NCI-H524 treated with DMSO at 0.1 percent for 48 hours (cell line): ENCODE measurements at places on chromosomes 2 and 18.

- DNase-seq, result no peak
Measured at GRCh38 chr2:156322051-156322685, 10.4 kb downstream of the NR4A2 start.

DNA sequence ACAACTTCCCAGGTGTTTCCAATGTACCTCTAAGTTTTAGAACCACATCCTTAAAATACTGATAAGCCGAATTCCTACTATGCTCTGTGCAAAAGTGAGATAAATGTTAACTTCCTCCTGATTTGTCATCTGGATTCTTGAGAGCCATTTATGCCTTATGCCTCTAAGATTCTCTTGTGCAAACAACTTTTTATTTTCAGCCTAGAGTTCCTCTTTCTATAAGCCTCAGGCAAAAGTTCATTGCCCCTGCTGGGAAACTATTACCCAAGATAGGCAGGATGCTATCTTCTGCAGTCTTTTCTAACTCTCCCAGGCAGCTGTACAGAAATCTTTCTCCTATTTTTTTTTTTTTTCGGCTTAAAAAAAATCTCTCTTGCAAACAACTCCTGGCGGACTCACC, 216.1 kb downstream of the KCNJ3 start:
- no peak for DNase-seq

DNA sequence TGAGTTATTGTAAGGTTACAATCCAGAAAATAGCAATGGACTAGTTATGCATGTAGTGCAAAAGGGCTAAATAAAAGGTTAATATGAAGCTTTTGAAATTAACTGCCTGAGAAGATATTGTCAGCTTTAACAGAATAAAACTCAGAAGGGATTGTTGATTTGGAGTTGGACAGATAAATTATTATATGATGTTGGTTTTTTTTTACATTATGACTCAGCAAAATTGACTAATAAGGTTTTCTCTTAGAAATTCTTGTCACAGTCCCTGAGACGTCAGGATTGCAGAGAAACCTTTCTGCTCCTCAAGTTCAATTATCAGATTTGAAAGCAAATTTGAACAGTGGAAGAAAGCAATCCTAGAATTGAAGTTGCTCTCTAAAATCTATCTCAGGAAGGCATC, 946.9 kb downstream of the CBLN2 start:
- DNase-seq, result no peak

DNA sequence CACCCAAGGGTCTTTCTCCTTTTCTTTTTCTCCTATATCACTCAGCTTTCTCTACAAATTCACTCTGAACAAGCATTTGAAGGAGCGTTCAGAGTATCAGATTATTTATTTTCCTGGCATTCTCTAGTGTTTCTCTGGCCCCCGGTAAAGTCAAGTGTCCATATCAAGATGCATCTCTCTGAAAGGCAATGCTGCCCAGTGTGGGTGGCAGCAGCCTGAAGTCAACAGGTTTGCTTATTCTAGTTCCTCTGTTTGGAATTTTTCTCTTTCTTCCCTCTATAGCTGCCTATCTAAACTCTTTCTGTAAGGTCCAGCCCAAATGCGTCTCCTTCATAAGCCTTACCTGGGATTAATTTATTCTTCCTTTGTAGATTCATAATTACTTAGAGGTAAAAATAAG, 526.2 kb upstream of the TNP1 start:
- DNase-seq, result no peak

GRCh38 chr2:169673921-169674320, 20.3 kb downstream of the CFAP210 start:
- DNase-seq, result no peak
